ENCODE measurements at places on chromosomes 6 and 20.

DNA sequence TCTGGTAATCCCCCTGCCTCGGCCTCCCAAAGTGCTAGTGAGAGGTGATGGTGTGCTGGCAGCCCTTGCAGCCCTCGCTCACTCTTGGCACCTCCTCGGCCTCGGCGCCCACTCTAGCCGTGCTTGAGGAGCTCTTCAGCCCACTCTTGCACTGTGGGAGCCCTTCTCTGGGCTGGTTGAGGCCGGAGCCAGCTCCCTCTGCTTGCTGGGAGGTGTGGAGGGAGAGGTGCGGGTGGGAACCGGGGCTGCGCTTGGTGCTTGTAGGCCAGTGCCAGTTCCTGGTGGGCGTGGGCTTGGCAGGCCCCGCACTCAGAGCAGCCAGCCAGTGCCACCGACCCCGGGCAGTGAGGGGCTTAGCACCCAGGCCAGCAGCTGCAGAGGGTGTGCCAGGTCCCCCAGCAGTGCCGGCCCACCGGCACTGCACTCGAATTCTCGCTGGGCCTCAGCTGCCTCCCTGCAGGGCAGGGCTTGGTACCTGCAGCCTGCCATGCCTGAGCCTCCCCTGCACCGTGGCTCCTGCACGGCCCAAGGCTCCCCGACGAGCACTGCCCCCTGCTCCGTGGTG, 189.0 kb upstream of the ASCC3 start:
- DNase-seq, result no peak

DNA sequence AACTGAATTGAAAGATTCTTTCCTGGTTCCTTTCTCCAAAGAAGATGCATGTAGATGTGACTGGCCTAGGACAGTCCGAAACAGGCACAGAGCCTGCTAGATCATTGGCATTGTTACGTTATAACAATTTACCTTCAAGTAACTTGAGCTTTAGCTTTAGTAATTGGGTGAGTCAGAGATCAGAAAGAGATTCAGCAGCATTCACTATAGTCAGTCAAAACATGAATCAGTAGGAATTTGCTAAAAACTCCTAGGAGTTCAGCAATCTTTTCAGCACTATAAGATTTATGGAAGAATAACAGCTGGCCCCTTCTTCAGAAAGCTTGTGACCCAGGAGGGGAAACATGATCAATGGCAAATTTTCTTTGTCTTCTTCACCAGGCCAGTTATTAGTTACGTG, 281.7 kb upstream of the PRDM1 start:
- DNase-seq, result no peak

DNA sequence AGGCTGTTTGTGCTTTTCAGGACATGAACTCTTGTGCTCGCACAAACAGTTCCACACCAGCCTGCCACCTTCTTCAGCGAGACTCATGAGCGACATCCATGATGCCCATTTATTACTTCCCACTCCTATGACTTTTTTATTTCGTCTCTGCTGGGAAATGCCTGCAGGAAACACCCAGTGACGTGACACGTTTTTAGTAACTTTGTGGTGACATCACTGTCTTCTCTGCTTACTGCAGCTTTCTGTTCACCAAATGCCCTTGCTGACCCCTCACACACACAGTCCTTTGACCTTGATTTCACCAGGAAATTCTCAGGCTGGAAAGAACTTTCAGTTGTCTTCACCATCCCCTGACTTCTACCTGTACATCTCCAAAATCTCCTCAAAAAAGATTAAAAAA, 8.9 kb downstream of the TRIM40 start:
- no peak for DNase-seq

- no peak for DNase-seq
These were observed at the start of gene PDE10A for GRCh38 chr6:165662749-165663376. Gene PDE10A (minus strand): TSS chr6:165663241. CDS start chr6:165662811, 430 bp downstream.

DNA sequence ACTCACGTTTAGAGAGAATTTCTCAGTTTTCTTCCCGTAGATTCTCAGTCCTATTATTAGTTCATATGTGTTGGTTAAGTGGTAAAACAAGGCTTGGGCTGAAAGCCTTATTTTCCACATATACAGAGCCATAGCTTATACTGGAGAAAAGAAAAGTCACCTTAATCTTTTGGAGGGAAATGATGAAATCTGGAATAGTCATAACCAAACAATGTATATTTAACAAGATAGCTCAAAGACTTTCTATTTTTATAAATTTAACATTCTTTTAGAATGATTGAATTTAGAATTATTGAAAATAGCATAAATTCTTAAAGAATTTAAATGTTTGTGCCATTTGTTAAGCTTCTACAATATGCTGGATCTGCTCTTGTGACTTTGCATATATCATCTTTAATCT, 85.8 kb downstream of the CDKAL1 start:
- DNase-seq, result no peak

- DNase-seq, result no peak
These were observed 92.0 kb upstream of the AFDN start for GRCh38 chr6:167734662-167735083.

- DNase-seq, result no peak
These were observed 227.0 kb downstream of the PHF3 start for GRCh38 chr6:63862486-63863198.

DNA sequence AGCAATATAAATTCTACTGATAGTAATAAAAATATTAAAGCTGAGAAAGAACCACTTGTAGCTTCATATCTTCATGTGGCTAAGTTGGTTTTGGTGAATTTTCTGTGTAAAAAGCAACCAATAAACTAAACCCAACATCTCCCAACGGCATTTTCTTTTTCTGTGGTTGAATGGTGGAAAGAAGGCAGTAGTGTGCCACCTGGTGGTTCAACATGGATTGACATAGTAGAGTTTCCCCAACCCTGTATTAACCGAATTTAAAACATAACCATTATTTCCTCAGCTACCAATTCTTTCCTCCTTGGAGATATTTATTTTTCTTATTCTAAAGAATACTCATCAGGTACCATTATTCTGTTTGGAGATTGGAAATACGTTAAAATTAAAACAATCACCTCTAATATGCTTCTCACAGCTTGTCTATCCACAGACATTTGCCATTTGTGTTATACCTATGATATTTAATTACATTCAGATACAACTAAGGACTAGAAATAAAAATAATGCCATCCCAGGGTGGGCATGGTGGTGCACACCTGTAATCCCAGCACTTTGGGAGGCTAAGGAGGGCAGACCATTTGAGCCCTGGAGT, 117.1 kb upstream of the EEF1E1 start:
- DNase-seq, result no peak

GRCh38 chr6:105519954-105520353, 117.1 kb upstream of the PREP start:
- DNase-seq, result no peak

- no peak for DNase-seq
These were observed 111.5 kb downstream of the ARHGAP18 start for GRCh38 chr6:129598244-129599187.

DNA sequence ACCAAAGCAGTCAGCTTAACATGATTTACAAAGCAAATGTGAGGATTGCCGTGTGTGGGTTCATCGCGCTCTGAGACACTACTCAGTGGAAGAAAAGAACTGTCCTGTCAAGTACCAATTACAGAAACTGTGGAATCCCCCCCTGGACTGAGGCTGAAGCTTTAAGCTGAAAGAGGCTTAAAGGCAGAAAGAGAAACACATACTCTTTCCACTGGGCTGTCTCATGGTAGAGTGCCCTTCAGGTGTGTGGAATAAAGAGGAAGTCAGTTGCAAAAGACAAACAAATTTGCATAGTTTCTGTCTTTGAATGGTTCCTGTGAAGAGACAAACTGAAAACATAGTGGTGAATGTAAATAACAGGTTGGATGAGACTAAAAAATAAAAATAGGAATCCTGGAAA, 560.4 kb upstream of the SYNCRIP start:
- DNase-seq, result no peak

DNA sequence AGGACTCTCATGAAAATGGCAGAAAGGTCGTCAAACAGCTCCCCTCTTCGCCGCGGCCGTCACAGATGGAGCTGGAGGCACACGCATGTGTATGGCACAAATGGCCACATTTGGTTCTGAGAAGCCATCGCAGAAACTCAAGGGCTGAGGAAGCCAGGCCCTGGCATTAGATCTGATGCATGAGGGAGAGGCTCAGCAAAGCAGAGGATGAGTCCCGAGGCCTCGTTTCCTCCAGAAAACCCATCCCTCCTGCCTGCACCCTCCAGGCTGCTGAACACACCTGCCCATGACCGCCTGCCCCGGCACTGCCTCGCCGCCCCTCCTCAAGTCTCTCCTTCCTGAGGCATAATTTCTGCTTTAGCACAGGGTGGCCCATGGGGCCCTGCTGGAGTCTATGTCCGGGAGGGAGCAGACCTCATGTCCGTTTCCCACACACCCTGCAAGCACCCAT, 240.3 kb downstream of the DLL1 start:
- DNase-seq, result no peak

DNA sequence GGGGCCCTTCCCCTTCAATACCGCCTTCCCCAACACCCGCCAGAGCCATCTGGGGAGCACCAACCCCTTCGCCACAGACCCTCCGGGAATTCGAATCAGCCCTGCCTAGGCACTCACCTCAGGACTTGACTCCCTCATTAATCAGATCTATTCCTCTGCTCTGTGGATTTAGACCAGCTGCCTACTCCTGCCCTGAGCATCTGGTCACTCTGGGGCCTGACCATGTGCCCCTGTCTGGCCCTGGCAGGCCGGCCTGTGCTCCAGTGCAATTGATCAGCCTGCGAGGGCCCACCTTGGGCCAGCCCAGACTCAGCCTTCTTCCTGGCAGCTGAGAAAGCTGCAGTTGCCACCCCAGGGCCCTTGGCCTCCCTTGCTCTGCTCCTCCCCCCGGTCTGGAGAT, 46.0 kb downstream of the GRM4 start:
- no peak for DNase-seq

- DNase-seq, result no peak
These were observed 1.2 kb downstream of the DDX39B start for GRCh38 chr6:31540640-31541039.

GRCh38 chr6:159439651-159440050, 253.4 kb downstream of the SOD2 start:
- no peak for DNase-seq

- DNase-seq, result no peak
These were observed 235.7 kb downstream of the DOK5 start for GRCh38 chr20:54711071-54711470.

DNA sequence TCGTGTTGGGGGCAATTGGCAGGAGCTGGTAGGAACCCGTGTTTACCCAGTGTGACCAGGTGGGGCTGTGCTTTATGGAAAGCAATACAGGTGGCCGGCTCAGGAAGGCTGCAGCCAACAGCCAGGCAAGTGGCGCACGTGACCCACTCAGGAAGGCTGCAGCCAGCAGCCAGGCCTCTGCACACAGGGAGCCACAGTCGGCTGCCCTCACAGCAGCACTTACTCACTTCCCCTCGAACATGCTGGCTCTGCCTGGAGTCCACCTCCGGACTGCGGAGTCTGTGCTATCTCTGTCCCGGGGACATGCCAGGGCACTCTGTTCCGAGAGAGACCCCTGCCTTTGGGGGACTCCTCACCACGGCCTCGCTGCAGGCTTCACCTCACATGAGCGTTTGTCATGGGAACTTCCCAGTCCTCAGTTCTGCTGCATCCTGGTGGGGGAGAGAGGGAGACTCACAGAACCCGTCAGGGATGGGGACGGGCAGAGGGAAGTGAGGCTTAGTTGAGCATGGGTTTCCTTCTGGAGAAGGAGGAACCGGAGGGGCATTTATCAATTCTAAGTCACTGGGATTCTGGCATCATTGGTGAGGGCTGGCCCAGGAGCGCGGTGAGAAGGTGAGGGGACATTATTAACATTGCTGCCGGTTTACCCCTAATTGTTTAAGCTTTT, 76.8 kb downstream of the TTLL2 start:
- no peak for DNase-seq

DNA sequence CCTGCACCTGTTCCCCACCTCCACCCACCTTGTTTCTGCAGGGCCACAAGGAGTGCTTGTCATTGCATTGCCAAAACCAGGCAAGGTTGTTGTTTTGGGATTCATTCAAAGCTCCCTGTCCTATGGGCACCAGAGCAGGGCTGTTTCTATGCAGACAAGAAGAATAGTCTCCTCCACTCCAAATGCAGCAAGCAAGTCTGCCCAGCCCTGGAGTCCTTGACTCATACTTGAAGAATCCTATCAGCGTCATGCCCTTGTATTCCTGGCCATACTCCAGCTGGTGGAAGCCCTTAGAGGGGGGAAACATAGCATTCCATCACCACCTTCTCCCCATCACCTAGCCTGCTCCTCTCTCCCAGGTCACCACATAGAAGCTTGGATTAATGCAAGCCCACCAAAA, 145.3 kb upstream of the ECI2 start:
- no peak for DNase-seq

GRCh38 chr6:148516217-148516616, 173.6 kb downstream of the SASH1 start:
- DNase-seq, result no peak

GRCh38 chr6:105755885-105756284, 330.3 kb upstream of the PRDM1 start:
- DNase-seq, result no peak

DNA sequence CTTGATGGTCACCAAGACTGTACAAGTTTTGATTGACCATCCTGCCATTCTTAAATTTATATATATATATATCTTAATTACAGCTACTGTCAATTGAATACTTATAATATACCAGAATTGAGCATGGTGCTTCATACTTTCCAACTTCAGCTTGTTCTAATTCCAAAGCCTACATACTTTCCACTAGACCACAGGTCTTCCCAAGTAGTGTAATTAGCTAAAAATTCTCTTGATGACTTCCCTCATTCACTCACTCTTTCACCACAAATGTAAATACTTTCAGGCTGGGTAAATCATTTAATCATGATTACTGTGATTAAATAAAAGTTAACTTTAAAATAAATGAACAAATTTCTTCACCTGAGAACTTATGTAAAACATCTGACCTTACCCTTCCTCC, 3.4 kb downstream of the ASF1A start:
- DNase-seq, result no peak

DNA sequence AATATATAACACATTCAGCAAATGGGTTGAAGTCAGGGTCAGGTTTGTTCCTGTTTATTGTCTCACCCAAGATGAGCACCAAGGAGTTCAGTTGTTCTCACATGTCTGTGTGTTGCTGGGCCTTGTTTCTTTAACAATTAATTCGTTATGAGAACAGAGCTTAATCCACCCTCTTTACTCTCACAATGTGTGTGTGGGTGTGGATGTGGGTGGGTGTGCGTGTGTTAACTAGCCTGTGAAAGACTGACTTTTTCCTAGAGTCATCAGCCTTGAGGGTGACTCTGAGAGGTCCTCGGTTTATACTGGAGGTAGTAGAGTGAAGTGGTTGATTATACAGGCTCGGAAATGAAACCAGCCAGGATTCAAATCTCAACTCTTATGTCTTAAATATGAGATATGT, 672.1 kb downstream of the MAFB start:
- DNase-seq, result no peak

- DNase-seq, result no peak
These were observed 350.5 kb downstream of the PRL start for GRCh38 chr6:21946298-21946783.

DNA sequence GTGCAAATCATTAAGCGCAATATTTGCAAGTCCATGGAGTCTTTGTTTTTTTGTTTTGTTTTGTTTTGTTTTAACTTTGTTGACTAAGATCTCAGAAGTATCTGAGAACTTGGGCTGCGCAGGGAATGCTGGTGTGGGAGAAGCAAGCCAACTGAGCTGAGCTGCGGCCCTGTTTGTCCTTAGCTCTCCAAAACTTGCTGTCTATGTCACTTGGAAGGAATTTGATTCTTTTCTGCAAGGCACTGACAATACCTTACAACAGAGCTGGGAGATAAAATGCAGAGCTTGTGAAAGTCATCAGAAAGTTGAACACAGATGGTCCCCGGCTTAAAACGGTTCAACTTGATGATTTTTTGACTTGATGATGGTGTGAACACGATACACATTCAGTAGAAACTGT, 5.4 kb downstream of the SLC22A23 start:
- DNase-seq, result no peak
